ENCODE measurements at places on chromosomes 13 and 19.

- DNase-seq: no peak
These were observed 12.5 kb upstream of the RSPH6A start for GRCh38 chr19:45827459-45828093.

GRCh38 chr19:4016486-4016885, 8.9 kb downstream of the PIAS4 start:
- DNase-seq: no peak

DNA sequence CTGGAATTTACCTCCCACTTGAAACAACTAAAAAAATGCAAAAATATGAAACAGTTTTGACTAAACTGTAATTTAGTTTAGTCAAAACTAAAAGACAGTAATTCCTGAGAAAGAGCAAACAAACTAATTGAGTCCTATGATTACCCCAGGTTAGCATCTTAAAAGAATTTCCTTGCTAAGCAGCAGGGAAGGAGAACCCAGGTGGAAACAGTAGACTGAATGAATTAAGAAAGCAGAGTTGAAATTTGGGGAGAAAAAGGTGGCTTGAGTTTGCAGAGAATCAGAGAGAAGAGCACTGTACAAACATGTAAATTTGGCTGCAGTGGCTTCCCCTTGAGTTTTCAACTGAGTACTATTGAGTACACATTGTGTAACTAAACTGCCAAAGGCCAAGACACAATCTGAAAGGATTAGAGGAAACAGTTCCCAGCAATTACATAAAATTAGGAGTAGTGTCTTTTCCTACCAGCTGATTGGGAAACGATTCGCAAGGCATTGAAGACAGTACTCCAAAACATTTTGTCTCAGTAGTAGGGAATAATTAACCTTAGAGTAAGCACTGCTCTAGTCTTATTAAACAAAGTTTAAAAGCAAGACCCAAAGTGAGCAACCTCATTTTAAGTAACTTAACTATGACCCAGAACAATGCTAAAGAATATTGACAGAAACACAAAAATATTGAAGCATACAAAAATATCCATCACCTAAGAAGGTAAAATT, 820.5 kb downstream of the DACH1 start:
- no peak for DNase-seq

DNA sequence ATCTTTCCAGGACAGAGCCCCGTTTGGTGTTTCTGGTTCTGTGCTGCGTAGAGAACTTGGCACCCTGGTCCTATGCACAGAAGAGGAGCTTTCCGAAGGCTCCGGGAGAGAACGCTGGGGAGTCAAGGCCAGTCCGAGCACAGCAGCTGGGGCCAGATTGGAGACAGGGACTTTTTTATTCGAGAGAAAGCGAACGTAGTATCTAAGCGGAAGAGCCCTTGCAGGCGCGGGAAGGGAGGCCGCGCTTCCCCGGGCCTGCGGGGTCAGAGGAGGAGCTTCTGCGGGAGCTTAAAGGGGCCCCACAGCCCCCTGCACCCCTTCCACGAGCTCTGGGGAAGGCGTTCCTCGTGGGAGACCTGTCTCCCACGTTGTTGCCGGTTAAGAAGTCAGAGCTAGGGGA, 48.6 kb upstream of the ARHGEF7 start:
- DNase-seq: no peak

- DNase-seq: no peak
These were observed 977 bp downstream of the IRGQ start for GRCh38 chr19:43594710-43595604.

- no peak for DNase-seq
These were observed 77.9 kb downstream of the SPACA7 start for GRCh38 chr13:112453874-112454647.

- DNase-seq: no peak
These were observed 21.4 kb downstream of the FOXO1 start for GRCh38 chr13:40644838-40645604.

DNA sequence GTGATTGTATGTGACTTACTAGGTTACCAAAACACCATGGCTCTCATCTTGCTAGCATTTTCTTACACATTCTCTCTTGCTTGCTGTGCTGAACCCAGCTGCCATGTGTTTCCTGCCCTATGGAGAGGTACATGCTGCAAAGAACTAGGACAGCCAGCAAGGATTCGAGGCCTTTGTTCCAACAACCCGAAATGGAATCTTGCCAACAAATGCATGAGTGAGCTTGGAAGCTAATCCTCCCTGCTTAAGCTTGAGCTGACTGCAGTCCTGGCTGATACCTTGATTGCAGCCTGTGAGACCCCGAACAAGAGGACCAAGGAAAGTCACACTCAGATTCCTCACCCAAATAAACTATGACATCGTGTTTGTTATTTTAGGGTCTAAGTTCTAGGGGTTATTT, 651.2 kb downstream of the SLITRK6 start:
- peak; percentile 2 for DNase-seq

DNA sequence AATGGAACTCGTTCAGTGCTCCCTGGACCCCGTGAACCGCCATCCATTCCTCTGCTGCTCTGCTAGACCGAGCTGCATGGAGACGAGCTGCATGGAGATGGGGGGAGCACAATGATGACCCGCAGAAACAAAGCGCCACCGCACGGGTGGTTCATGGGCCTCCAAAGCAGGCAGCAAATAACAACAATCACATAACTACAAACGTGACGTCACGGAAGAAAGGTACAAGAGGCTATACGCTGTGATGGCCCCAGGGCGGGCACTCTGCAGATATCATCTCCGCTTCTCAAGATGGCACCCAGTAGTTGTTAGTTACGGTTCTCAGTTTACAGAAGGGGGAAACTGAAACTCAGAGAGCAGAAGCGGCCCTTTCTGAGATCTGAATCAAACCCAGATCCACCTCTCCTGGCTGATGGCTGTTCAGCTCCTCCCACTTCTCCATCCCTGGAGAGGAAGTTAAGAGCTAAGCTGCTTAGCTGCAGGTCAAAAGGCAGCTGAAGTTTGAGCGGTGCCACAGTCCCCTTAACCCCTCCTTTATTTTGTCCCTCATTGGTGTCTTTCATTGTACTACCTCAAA, 1.7 kb downstream of the ATP13A1 start:
- no peak for DNase-seq

DNA sequence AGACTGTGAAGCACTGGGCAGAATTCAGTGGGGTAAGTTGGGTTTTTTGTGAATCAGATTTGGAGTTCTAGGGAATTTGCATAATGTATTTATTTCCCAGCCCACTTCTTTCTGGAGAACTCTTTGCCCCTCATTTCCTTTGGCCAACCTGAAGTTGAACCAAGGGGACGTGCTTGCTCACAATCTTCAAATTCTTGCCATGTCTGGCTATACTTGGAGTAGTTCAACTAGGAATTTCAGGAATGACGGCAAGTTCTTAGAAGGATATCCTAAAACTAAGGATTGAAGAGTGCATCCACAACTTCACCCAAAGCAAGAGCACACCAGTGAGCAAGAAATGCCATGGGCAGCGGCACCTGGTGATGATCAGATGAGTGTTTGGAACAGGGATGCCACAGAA, 88.5 kb downstream of the TEX26 start:
- DNase-seq: no peak

DNA sequence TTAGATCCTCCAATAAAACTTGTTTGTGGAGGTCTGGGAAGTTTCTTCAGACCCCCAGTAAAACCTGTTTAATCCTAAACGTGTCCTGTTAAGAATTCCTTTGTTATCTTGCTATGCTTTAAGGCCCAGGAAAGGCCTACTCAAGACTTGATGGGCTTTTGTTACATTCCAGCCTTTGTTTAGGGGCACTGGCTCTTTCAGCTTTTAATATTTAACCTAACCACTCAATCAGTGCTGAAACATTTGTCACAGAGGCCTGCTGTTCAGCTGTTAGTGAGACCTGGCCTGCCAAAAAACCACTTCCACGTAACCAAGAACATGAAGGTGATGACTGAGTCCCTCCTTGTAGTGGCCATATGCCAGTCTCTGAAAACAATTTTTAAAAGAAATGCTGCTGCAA, 41.7 kb downstream of the PCDH17 start:
- no peak for DNase-seq

GRCh38 chr19:57664269-57665127, 4.2 kb upstream of the ZSCAN4 start:
- DNase-seq: no peak

GRCh38 chr13:97749174-97749573, 204.3 kb upstream of the IPO5 start:
- DNase-seq: no peak

- no peak for DNase-seq
These were observed 95.2 kb downstream of the LRCH1 start for GRCh38 chr13:46648166-46648607.

DNA sequence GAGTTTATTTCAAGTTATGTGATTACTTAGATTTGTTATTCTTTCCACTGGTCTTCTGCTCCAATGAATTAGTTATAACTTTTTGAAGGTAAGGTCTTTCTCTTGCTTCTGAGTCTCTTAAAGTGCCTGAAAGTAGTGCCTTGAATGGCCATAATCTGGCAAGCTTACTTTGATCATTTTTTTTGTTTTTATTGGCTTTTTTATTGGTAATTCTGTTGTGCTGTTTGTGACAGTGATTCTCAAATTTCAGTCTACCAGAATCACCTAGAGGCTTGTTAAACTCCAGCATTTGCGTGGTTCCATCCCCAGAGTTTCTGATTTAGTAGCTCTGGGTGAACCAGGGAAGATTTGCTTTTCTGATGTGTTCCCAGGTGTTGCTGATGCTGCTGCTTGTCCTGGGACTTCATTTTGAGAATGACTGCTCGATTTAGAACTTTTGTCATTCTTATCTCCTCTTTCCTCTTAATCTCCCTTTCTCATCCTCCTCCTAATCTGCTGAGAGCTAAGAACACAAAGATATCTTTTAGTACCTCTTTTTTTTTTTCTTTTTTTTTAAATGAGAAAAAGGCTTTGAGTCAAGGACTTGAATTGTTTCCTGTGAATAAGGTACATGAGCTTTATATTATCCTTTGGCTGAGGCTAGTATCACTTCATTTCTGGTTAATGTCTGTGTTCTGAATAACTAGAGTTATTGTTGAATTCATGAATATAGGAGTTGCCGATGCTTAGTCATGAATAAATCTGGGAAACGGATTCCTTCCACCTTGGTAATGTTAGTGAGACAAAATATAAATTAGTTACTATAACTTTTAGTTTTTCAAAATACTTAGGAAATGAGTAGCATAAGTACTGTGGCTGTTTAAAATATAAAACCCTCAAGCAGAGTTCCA, 91.4 kb downstream of the PAN3 start:
- DNase-seq: no peak
